ENCODE measurements at places on chromosomes 1 and 21.

DNA sequence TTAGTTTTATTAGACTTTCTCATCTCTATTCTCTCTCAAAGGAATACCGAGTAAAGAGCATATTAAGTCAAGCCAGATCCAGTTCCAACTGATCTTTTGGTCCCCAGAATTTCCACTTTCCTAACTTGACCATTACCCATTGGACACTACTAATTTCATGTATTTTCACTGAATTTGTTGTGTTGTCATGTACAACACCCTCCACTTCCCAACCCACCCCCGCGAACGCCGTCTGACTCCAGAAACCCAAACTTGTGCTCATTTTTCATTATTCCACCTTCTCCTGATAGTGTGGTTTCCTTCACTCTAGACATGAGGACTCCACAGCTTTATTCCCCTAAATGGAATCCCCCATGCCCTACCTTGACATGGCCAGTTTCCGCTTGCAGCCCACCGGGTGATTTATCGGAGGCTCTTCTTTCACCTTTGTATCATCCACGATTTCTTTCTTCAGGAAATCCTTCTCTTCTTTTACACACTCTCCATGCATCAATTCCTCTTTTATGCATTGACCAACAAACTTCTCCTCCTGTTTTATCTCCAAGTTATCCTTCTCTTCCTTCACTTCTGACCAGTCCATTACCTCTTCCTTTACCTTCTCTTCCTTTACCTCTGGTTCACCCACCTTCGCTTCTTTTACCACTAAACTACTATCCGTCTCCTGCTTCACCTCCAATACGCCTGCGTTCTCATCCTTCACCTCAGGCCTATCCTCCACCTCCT, 805 bp downstream of the ZNHIT6 start:
- no peak for DNase-seq

GRCh38 chr1:93730621-93731020, 49.0 kb upstream of the BCAR3 start:
- no peak for DNase-seq

DNA sequence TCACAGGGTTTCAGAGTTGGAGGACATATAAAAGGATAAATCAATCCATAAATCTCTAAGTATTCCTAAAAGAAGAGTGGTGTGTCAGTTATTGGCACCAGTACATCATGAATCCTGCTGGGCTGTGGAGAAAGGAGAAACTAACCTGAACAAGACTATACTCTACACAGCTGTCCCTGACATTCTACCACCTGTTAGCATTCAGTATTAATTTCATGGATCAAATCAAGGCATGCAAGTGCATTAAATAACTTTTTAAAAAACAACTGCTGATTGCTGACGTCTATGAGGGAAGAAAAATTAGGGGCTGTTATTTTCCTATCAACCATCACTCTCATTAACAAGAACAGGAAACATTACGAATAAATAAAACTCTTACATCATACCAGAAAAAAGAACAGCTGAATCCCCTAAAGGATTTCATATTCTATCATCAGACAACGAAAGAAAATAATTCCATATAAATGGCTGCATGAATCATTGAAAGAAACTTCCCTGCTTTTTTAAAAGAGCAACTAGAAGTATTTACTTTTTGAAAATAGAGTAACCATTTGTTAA, 121.7 kb downstream of the ATF6 start:
- no peak for DNase-seq

DNA sequence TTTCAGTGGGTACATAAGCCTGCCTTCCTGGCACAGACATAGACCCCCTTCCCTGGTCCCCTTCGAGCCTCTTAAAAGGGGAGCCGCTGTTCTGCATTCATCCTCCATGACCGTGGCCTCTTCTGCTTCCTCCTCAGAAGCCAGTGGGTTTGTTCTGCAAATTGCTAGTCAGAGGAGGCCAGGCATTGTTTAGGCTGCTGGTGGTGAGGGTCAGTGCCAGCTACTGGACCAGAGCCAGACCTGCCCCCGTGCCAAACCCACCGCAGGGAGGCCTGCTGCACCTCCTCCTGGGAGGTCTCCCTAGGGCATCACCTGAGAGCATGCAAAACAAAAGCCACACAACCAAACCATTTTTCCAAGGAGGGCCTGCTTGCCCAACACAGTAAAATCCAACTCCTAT, 178.4 kb downstream of the MIS18A start:
- DNase-seq = no peak

GRCh38 chr1:166159656-166160055, 7.1 kb downstream of the FAM78B start:
- DNase-seq = no peak

GRCh38 chr1:175563236-175563895, 180.0 kb downstream of the TNR start:
- DNase-seq = no peak

- no peak for DNase-seq
These were observed 1.3 kb downstream of the RIT1 start for GRCh38 chr1:155909894-155910293.

GRCh38 chr1:208974717-208975116, 608.8 kb upstream of the CAMK1G start:
- no peak for DNase-seq

- no peak for DNase-seq
These were observed 9.9 kb upstream of the HJV start for GRCh38 chr1:146031476-146031875.

GRCh38 chr1:235286667-235287066, 41.3 kb downstream of the ARID4B start:
- DNase-seq = no peak

- DNase-seq = no peak
These were observed 47.9 kb downstream of the KLHDC7A start for GRCh38 chr1:18528616-18529015.

GRCh38 chr1:241747992-241748391, 95.9 kb downstream of the WDR64 start:
- DNase-seq = no peak

DNA sequence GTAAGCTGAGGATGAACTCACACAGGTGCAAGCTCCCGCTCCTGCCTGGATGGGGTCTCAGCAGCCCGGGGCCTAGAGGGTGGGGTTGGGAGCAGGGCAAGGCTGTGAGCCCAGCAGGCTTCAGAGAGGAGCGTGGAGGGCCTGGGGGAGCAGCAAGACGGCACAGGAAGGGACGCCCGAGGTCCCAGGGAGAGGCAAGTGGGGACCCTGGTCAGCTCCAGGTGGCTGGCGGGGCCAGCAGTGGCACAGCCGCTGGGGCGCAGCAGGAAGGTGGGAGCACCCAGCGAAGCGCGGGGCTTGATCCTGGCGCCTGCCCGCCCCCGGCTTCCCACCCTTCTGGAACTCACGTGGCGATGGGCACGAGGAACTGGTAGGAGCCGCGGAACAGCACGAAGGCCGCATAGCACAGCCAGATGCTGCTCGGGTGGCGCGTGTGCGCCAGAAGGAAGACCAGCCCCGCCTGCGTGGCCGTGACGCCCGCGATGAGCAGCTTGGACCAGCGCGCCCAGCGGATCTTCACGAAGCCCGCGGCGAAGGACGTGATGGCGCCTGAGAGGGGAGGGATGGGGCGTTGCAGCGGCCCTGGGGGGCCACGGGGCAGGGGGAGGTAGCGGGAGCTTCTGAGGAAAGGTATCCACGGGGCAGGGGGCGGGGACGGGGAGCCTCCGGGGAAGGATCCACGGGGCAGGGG, 11.7 kb downstream of the SLC19A1 start:
- DNase-seq = no peak

DNA sequence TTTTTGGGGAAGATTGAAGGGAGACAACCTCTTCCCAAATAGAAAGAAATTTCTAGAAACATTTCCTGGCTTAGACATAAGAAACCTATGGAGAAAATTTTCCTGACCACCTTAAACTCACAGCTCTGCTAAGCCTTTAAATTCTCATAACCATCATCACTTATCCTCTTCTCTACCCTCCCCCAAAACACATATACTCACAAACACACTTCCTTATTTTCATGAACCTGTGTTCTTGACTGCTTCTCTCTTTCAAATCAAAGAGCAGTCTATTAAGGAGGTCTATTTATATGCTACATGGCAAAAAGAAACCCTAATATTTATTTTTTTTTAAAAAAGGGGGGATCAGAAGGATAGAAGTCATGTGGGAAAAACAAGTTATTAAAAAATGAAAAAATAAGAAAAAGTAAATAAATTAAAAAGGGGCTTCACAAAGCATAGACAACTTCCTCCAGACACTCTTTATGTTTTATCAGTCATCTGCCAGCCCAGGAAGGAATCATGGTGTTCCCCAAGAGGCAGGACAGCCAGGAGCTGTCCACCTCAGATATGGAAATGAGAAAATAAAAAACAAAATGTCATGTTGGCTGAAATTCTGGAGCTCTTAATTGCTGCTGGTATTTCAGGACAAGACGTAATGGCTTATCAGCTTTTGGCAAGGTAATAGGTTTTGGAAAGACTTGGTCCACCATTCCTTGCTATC, 12.8 kb upstream of the RGS2 start:
- no peak for DNase-seq

DNA sequence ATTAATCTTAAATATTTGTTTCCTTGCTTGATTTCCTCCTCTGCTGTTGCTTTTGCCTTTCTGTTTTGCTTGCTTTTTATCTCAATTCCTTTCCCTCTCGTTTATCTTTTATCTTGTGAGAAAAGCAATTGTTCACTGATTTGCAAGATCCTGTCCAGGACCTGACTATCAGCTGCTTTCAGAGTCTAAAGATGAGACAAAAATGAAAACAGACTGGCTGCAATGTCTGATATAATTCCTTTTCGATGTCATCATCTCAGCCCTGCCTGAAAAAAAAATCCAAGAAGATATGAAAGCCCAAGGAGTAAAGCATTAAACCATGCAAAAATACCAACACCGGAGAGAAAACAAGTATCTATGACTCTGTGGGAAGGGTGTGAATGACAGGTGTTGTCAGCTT, 225.5 kb downstream of the PATJ start:
- no peak for DNase-seq

GRCh38 chr1:200895801-200896530, 1.3 kb downstream of the INAVA start:
- DNase-seq = no peak

GRCh38 chr1:78831731-78832360, 174.7 kb downstream of the ADGRL4 start:
- DNase-seq = no peak

GRCh38 chr1:66274634-66275033, 259.3 kb upstream of the SGIP1 start:
- DNase-seq = no peak

DNA sequence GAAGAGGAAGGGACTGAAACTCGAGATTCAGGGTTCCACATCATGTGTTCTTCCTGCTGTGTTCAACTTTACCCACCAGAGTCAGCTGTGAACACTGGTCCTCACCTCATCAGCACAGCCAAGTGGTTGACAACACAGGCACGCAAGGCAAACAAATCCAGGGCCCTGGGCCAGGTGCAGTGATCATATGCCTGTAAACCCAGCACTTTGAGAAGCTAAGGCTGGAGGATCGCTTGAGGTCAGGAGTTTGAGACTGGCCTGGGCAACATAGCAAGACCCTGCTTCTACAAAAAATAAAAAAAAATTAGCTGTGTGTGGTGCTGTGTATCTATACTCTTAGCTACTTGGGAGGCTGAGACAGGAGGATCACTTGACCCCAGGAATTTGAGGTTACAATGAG, 8.4 kb upstream of the XKR8 start:
- DNase-seq = no peak

DNA sequence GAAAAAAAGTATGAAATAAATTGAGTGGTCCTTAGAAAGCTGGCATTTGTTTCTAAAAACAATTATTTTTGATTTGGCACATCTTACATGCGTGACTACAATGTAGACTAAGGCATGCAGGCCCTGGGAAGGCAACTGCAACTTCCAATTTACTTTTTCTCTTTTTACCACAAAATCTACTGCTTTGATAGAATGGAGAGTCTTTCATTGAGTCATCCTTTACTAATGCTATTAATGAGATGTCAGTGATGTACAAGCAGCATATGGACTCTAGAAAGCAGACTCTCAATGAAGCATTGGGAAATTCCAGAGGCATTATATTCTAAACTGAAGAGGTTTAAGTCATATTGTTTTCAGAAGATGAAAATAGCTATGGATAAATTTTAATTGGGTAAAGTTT, 29.6 kb upstream of the PRRX1 start:
- DNase-seq = no peak

DNA sequence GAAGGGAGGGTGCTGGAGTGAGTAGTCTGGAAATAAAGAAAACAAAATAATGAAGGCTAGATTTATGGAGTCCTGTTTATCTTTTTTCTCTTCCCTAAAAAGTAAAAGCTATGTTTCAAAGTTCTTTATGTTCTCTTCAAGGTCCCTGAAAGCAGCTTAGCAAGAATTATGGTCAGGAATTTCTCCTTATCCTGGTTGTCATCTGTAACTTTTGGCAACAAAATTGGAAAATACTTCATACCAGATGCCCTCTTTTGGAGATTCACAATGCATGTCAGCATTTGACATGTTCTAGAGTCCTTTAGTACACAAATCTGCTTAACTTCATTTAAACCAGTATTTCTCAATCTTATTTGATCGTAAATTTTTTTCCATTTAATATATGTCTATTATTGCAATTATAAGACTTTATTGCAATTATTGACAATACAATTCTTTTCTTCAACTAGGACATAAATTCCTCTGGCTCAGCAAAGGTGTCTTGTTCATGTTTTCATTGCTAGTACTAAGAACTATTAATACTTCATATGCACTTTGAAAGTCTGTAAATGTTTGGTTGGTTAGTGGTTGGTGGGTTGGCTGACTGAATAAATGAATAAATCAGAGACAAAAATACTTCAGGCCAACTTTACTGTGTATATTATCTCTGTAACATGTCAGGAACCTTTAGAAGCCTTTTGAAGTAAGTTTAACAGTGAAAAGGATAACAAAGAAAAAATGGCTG, 101.5 kb downstream of the ATP1B1 start:
- DNase-seq = no peak

GRCh38 chr1:201016211-201016651, 7.3 kb downstream of the KIF21B start:
- DNase-seq = no peak

GRCh38 chr1:53390261-53390660, 62.4 kb upstream of the LRP8 start:
- DNase-seq = no peak

DNA sequence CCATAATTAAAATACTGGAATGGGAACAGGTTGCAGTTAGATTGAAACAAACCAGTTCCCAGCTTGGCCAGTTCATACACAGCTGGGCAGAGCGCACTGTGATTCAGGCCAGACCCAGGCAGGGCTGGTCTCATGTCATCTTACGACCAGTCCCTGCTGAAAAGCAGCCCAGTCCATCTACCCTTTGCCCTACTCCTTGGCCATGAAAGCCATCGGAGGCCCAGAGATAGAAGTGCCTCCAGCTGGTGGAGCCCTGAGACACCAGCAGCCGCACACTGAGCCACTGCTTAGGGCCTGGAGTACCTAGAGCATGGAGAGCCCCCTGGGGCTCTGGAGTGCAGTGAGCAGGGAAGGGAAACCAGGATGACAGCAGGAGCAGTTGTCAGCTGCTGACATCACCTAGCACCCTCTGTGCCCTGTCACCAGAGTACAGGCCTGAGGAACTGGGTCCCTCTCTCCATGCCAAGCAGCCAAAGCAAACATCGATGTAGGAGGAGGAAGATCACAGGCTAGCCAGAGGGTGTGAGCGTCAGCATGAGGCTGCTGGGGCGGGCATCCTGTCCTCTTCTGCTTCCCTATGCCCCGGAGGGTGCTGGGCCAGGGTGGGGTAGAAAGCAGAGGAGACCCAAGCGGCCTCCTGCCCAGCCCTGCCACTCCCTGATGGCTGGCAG, 34.2 kb upstream of the TMEM125 start:
- DNase-seq = no peak
